Fibroblast of skin of right biceps (primary cell): ENCODE measurements at places on chromosomes 3 and 15.
A peak's percentile ranks its signal among the peaks of the same experiment; 100 is the strongest.

DNA sequence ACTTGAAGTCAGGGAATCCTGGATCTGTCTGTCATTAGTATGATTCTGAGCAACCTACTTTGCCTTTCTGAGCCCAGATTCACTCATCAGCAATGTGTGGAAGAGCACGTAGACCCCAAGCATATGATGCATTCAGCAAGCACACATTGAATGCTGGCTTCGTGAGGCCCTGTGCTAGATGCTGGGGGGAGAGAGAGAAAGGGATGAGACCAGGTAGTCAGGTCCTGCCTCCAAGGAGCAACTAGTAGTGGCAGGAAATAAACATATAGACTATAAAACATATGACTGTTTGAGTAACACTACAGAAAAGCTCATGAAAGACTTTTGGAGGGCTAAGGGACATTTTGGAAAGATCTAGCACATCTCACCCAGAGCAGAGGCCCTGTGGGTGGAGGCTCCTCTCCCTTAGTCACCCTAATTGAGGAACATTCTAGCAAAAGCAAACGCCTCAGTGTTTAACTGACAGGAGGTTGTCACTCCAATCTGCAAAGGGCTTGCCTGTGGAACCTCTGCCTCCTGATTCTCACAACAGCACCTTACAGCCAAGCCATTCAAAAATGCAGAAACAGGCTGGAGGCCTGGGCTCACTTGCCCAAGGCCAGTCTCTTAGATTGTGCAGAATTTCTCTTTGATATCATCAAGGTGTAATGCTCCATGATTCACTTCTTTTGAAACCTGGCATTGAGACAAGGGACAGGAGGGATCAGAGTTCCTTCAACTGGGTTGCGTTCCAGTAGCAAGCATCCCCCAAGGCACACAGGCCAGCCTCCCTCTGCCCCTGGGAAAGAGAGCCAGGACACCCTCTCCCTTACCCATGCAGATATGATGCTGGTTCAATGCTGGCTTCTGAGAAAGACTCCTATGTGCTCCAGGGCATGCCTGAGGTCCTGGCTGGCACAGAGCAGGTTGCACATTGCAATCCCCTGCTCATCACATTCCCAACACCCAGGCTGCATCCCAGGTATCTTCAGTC lies 26.1 kb downstream of the STARD5 start:
- no peak for DNase-seq

DNA sequence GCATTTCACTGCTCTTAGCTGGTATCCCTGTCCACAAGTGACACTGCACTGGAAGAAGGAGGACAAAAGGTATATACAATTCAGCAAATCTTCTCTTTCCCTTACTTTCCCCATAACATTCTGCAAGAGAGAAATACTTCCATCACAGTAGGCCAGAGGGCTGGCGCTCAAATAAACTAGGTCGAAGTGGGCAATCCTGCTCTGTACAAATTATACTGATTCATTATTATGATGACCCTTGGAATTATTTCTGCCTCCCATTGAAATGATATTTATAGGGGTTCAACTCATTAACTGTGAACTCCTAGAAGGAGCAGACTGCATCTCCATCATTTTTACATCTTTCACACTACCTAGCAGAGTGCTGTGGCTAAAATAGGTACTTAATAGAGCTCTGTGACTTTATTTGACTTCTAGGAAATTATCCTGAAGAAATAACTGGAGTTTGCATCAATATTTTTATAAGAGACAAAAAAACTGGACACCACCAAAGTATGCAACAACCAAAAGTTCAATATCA lies 80.7 kb downstream of the ADAMTS9 start:
- DNase-seq, result no peak

DNA sequence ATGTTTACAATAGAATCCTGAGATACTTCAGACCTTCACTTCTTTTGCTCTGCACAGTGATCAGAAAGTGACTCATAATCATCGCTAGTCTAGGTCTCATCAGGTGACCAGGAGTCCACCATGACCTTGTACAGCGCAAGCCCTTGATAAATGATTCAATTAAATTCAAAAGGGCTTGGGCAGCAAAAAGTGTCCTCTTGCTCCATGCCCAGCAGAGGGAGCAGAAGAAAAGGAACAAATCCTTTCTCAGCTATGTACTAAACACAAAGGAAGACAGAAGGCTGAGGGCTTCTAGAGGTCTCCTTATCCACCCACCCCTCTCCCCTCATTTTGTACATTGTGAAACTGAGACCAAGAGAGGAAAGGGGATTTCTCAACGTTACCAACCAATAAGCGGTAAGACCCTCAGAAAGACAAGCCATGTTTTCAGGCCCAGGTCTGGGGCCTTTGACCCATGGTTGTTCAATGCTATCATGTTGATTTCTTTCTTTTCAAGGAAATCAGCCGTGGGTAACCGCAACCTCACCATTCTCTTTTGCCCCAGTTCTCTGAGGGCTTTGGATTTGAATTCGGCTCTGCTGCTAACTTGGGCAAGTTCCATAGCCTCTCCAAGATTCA lies 74.8 kb downstream of the AQP9 start:
- DNase-seq, result peak; percentile 60

GRCh38 chr3:72015463-72015862 lies 230.5 kb upstream of the PROK2 start:
- DNase-seq, result no peak

GRCh38 chr15:70437089-70437488 lies 326.3 kb downstream of the UACA start:
- DNase-seq, result no peak

DNA sequence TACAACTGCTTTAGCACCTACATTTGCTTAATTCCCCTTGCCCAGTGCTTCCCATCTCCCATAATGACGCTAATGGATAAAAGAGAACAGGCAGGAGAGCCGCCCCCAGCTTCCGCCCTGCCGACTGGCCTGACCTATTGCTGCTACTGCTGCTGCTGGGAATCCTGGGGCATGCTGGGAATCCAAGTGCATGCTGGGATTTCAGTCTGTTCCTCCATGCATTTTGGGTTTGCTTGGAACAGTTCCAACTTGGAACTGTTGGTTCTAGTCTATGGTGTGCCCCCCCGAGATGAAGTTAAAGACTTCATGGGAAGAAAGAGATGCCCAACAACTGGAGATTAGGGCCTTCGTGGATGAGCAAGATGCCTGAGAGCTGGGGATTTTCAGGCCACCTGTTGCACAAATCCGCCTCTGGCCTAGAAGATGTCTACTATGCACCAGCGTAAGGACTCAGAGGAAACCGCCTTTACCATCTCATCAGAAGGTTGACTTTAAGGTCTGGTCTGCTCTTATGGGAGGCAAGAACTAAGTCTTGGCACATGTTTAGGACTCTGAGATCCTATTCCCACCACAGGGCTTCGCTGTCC lies 29.0 kb downstream of the HAPLN3 start:
- DNase-seq, result no peak

DNA sequence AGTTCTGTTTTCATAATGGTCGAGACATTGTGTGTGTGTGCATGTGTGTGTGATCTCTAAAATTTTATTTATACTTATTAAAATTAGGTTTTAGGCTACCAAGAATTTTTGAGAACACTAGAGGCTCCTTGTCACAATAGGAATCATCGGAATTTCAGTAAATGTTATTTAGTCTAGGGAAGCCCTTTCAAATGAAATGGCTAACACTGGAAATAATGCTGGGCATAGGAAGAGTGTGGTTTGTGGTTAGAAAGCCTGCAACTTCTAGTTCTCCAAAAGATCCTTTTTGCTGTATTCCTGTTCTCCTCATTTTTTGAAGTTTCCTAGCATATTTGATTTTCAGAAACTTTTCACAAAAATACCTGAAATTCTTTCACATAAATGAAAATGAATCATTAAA lies 92.5 kb upstream of the MBNL1 start:
- DNase-seq, result peak; percentile 80

DNA sequence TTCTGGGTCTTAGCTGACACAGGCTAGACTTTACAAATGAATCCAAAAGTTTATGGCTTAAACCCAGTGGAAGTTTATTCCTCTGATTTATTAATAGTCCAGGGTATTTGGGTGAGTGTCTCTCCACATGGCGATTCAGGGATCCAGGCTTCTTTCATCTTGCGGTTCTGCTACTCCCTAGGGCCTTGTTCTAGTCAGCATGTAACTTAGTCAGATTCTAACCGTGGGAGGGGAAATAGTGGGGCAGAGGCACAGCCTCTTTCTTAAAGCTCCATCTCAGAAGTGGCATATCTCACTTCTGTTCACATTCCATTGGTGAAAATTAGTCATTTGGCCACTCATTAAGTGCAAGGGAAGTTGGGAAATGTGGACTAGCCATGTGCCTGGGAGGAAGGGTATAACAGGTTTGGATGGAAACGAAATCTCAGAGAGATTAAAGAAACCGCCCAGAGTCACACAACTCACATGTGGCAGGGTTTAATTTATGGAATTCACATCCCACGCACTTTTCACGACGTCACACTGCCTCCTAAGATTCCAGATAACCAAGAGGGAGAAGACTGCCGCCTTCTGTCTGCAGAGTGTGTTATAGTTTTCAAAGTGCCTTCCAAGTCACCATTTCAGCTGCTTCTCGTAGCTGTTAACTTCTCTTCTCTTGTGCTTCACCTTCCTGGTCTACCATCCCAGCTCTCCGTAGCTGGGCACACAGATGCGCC lies 11.4 kb upstream of the RASGRF1 start:
- DNase-seq, result peak; percentile 8

DNA sequence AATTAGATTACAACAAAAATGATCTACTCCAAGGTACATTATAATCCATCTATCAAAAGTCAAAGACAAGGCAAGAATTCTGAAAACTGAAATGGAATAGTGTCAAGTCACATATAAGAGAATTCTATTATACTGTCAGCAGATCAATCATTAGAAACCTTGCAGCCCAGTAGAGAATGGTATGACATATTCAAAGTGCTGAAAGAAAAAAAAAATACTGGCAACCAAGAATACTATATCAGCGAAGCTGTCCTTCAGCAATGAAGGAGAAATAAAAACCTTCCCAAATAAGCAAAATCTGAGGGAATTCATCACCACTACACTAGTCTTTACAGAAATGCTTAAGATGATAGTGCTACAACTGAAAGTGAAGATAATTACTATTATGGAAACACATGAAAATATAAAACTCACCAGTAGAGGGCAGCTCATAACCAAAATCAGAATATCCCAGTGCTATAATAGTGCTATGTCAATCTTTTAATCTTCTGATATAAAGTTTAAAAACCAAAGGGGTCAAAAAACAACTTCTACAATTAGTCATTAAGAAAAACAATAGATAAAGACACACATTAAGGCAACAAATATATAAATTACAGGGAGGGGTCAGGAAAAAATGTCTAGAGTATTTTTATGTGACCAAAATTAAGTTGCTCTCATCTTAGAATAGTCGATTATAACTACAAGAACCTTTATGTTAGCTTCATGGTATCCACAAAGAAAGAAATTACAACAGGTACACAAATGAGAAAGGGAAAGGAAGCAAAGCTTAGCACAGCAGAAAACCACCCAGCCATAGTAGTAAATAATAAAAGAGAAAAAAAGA lies 190.7 kb upstream of the CNTN6 start:
- peak; percentile 15 for DNase-seq
